ENCODE measurements at places on chromosomes 5 and 9.

DNA sequence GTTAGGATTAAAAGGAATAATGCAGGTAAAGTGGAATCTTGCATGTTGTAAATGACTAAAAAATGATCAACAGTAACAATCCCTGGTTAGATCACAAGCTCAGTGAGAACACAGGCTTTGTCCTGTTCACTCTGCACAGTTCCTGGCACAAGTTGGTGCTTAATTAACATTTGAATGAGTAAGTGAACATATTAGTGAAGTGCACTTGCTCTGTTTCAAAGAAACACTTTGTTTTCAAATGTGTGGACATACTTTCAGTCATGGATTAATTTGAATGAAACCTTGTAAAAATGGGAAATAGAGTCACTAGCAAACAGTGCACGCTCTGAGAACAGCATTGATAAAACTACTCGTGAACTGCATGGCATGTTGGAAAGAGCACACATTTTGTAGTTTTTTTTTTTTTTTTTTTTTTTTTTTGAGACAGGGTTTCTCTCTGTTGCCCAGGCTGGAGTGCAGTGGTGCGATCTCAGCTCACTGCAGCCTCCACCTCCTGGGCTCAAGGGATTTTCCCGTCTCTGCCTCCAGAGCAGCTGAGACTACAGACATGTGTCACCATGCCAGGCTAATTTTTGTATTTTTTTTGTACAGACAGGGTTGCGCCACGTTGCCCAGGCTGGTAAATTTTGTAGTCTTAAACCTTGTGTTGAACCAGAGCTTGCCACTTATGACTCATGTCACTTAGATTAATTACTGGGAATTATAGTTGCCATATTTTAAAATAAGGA is 159.9 kb downstream of the LURAP1L start:
- DNase-seq: no peak

GRCh38 chr9:135814421-135815095 is 92.8 kb downstream of the CAMSAP1 start:
- DNase-seq: no peak

- peak; percentile 15 for DNase-seq
Measured at GRCh38 chr9:111068771-111069170, 30.5 kb upstream of the LPAR1 start.

DNA sequence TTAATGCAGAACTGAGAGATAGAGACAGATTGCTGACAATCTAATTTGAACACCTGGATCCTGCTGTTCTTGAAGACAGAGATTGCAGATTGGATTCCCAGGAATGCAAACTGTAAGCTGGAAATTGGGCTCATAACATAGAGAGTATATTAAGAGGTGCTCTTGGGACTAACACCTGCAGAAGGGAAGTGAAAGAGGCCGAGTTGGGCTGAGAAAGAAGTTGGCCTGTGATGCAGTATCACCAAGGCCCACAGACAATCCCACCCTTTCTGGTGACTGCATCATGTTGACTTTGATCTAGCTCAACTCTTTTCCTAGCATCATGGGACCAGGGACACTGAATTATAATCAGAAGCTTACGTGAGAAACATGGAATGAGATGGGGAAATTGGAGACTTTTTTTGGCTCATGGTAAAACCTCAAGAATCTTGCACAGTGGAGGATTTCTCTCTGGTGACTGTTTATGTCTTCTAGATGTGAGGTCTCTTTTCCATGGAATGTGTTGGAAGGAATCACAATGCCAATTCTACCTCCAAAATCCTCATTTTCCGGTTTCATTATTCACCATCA is 36.5 kb upstream of the NUDT12 start:
- peak; percentile 45 for DNase-seq

GRCh38 chr9:34396276-34397214 is 19.8 kb upstream of the MYORG start:
- DNase-seq: no peak

GRCh38 chr9:93683331-93684134 is 107.1 kb downstream of the PHF2 start:
- no peak for DNase-seq

DNA sequence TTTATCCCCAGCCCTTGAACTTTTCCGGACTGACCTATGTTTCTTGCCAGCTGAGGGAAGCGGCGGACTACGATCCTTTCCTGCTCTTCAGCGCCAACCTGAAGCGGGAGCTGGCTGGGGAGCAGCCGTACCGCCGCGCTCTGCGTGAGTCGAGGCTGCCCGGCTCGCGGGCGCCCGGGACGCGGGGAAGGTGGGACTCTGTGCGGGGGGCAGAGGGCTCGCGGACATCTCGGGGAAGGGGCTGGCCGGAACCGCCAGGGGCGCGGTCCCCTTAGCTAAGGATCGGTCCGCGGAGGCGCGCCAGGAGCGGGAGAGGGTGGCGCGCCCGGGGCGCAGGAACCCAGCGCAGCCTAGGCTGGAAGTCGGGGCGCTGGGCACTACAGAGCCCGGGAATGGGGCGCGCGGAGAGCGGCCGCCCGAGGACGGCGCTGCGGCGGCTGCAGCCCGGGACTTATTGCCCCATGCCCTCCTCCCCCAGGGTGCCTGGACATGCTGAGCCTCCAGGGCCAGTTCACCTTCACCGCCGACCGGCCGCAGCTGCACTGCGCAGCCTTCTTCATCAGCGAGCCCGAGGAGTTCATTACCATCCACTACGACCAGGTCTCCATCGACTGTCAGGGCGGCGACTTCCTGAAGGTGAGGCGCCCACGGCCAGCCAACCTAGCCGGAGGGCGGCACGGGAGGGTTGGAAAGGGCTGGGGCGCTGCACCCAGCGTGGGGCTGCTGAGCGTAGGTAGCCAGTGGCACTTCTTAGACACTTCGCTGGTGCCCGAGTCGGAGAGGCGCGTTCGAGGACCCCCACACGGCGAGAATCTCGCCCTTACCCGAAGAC is 922 bp downstream of the CRHBP start:
- peak; percentile 5 for DNase-seq

- DNase-seq: no peak
Measured at GRCh38 chr9:100739208-100739607, 161.3 kb downstream of the CAVIN4 start.

DNA sequence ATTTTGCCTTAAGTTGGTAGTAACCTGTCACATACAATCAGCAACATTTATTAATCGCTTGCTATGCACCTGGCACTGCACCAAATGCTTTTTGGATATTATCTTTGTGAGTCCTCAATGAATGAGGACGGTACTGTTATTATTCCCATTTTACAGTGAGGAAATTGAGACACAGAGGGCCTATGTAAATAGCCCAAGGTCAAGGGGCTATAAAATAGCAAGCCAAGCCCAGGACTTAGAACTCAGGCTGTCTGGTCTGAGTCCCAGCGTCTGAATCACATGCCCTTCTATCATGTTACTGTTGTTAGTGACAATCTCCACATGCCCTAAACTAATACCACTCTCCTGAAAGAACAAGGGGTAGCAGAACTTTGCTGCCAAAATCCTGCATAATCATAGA is 60.0 kb downstream of the ERAP1 start:
- no peak for DNase-seq

GRCh38 chr9:133130685-133131244 is 9.7 kb upstream of the RALGDS start:
- DNase-seq: no peak

DNA sequence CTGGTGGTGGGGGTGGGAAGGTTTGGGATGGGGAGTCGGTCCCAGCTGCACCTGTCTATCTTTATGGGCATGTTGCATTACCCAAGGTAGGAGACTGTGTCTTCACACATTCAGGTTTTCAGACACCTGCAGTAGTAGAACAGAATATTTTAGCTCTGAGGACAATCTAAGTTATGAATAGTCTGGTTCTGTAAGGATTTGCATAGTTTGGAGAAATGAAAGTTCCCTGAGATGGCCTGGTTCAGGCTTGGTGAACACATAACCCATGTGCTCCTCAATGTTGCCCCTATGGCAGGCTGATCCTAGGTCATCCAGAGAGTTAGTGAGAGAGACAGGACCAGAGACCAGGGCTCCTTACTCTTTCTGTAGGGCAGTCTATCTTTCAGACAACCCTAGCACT is 20.7 kb downstream of the TNFSF8 start:
- DNase-seq: no peak

DNA sequence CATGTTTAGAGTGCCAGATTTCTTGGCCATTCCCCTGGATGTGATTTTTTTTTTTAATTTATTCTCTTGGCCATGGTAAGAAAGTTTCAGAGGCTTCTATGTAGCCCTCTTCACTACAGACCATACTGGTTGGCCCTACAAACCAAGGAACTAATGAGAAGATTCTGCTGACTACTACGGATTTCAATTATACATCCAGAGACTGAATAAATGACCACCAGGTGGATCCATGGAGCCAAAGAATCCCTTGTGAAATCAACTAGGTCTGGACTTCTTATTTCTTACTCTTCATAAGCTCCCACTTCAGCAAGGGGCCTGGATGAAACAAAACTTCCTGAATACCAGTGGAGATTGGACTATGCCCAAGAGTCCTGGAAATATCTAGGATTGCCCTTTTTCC is 27.6 kb downstream of the ZNF622 start:
- no peak for DNase-seq

DNA sequence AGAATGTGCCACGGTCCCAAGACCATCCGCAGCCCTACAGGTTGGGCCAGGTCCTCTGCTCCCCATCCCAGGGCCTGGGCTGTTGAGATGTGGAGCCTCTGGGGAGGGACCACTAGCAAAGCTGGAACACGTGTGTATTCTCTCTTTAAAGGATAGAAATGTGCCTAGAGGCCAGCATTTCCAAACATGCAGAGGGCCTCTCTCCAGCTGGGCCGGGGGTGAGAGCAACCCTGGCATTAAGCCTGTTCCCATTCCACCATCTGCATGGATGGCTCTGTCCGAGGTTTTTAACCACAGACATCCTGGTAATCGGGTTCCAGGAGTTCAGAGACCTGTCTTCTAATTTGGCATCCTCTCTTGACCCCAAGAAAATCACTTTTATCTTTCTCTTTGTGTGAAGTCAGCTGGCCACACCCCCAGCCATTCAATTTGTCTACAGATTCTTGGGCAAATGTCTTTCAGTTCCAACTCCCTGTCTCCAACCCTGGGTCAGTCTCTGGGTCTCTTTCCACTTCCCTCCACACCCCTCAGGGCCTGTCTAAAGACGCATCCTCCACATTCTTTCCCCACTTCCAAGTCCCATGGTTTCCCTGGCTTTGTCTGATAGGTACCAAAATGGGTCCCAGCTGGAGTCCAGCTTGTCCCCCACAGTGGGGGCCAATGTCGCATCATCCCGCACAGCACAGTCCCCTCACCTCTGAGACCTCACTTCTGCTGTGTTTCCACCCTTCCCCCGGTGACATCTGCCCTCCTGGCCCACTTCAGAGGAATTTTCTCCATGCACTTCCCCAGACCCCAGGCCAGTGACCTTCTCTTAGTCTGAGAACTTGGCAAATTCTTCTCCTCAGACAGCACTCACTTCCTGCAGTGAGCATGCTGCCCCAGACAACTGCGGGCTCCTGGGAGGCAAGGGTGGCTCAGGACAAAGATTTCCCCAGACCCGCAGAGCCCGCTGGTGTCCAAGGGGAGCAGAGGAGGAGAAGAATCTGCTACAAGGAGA is 56.8 kb downstream of the PTPDC1 start:
- DNase-seq: no peak

- no peak for DNase-seq
Measured at GRCh38 chr5:56759521-56760216, 55.7 kb upstream of the MAP3K1 start.

DNA sequence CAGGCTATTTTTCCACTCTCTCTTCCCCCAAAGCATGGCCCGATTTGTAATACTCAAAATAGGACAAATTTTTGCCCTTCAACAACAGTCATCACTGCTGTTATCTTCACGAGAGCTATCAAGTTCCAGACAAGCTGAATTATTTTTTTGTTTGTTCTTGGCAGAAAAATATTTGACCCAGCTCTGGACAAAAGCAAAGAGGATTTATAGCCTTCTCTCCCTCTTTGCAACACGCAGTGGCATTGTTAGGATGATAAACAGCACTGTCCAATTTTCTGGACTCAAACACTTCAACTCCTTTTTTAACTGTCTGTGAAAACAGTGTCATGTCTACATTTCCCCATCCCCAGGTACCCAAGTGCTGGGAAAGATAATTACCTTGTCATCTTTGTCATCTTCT is 160.3 kb downstream of the SLF1 start:
- DNase-seq: no peak
